Hepatocyte (in vitro differentiated cells): ENCODE measurements at places on chromosomes 7 and 10.

DNA sequence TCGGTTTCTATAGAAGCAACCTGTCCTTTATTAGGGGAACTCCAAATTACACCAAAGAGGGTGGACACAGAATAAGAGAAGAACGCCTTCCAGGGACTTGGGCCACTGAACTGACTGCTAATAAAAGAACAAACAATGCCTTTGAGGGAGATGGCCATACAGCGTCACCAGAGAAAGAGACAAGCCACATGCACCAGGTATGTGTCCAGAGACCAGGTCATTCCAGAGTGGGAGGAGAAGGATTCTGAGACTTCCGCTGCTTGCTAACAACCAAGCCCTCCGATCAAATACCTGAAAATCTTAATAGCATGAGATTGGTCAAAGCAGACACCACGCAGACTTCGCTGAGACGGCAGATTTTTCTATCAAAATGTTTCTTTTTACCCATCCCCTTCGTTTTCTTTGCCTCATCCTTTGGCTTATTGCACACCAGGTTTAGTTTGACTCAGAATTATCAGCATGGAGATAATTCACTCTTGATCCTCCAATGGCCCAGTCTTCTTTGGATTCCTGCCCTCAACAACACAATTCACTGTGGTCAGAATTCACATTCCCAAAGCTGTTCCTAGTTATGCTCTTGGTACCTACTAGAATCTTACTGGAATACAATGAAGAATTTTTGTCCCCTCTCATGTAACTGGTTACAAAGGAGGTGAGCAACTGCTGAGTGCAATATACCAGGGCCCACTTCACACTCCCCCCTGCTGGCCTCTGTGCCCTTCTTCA lies 87.4 kb upstream of the DDC start:
- H3K27ac ChIP-seq = peak overlapping the region; percentile 89
- no peaks in the 10 kb centered on the region for H3K27me3 ChIP-seq
- H3K36me3 ChIP-seq = no peaks in the 10 kb centered on the region
- no peak overlapping the region for H3K4me3 ChIP-seq
- peaks cover 10% of the 10 kb centered on the region for H3K4me1 ChIP-seq
- no peak for DNase-seq

- H3K27ac ChIP-seq = no peak overlapping the region
- H3K27me3 ChIP-seq = no peaks in the 10 kb centered on the region
- peaks cover 6% of the 10 kb centered on the region for H3K4me1 ChIP-seq
- H3K36me3 ChIP-seq = no peaks in the 10 kb centered on the region
Measured at GRCh38 chr7:18771834-18772566, 276.5 kb downstream of the HDAC9 start.

GRCh38 chr10:101389986-101390531 lies 36.1 kb downstream of the BTRC start:
- no peaks in the 10 kb centered on the region for H3K27me3 ChIP-seq
- no peak for DNase-seq
- no peak overlapping the region for H3K4me3 ChIP-seq
- H3K36me3 ChIP-seq = no peaks in the 10 kb centered on the region

- H3K27me3 ChIP-seq = no peaks in the 10 kb centered on the region
- H3K4me1 ChIP-seq = no peaks in the 10 kb centered on the region
- H3K27ac ChIP-seq = no peak overlapping the region
- no peaks in the 10 kb centered on the region for H3K36me3 ChIP-seq
- H3K4me3 ChIP-seq = no peak overlapping the region
Measured at GRCh38 chr7:1964913-1965578, 267.7 kb downstream of the MAD1L1 start.

DNA sequence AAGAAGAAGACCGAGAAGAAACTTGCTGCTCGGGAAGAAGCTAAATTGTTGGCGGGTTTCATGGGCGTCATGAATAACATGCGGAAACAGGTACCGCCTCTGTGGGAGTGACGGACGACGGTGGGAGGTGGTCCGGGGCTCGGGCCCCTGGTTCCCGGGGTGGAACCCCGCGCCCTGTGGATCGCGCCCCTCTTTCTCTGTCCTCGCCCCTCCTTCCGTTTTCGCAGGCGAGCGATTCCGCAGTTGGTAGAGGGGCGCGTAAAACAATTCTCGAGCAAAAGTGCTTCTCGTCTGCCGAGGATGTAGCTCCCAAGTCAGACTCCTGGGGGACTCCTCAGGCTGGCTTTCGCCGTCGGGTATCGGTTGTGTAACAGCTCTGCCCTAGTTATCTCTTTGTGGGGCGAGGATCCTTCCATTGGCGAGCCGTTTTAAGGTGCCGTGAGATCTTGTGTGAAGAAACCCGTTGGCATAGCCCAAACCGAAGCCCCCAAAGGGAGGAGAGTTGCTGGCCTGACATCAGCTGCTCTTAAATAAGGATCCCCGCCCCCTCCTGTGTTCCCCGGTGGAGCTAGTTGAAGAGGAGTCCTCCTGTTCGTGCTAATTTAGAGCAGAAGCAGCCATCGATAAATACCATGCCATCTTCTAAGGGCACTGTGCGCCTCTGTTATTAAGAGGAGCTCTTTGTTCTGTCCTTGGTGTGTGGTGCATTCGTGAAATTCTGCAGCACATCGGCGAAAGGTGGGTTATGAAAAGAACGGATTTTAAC lies 655 bp downstream of the KLHL7 start:
- no peaks in the 10 kb centered on the region for H3K27me3 ChIP-seq
- peak overlapping the region; percentile 96 for H3K27ac ChIP-seq
- peaks cover 3% of the 10 kb centered on the region for H3K4me1 ChIP-seq
- no peaks in the 10 kb centered on the region for H3K36me3 ChIP-seq

GRCh38 chr7:88346357-88346756 lies 39.7 kb upstream of the STEAP4 start:
- no peaks in the 10 kb centered on the region for H3K36me3 ChIP-seq
- no peak overlapping the region for H3K27ac ChIP-seq
- no peaks in the 10 kb centered on the region for H3K27me3 ChIP-seq
- H3K4me1 ChIP-seq = peaks cover 4% of the 10 kb centered on the region
- no peak for DNase-seq

DNA sequence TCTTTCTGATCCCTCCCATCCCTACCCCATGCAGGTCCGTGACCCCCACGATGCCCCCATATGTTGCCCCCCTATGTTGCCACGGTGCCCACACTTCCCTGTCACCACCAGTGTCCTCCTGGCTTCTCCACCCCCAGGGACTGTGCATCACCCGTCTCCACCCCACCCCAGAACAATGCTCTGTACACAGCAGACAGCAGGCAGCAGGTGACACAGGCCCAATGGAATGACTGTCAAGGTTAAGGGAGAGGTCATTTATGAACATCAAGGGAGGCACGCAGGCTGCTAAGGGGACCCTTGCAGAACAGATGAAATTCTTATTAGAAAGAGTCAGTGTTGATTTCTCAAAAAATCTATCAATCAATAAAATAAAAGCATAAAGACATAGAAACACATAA lies 71.5 kb downstream of the PARP12 start:
- DNase-seq = no peak
- no peak overlapping the region for H3K4me3 ChIP-seq
- no peak overlapping the region for H3K27ac ChIP-seq
- H3K4me1 ChIP-seq = peaks cover 7% of the 10 kb centered on the region

DNA sequence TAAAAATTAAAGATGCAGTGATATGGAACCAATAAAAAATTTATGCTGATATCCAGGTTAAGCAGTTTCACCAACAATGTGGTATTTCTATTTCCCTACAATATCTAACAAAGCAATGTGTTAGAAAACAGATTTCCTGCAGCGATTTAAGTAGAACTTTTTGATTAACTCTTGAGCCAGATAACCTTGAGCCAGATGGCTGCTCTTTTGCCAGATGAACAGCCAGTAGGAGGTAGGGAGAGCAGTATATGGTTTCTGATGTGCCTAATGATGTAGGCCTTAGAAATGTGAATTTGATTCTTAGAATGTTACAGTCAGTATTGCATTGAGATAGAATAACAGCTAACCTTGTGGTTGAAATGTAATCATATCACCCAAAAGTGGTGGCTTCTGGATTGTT lies 31.1 kb downstream of the STAMBPL1 start:
- DNase-seq = no peak
- no peaks in the 10 kb centered on the region for H3K27me3 ChIP-seq
- H3K4me1 ChIP-seq = no peaks in the 10 kb centered on the region
- H3K27ac ChIP-seq = no peak overlapping the region
- no peak overlapping the region for H3K4me3 ChIP-seq

DNA sequence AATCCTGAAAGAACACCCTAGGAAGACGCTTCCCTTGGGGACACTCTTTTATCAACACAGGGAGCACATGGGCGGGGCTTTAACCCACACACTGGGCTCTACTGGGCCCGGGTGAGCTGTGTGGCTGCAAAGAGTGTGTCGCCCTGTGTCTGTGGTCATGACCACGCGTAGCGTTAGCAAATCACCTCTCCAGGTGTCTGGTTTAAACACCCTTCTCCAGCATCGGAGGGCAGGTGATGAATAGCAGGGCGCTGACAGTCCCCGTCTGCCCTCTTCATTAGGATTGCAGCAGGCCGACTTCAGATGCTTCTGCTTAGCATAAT lies 127.7 kb downstream of the ADARB2 start:
- DNase-seq = no peak
- H3K27ac ChIP-seq = no peak overlapping the region
- H3K27me3 ChIP-seq = peaks cover 44% of the 10 kb centered on the region
- no peaks in the 10 kb centered on the region for H3K4me1 ChIP-seq

DNA sequence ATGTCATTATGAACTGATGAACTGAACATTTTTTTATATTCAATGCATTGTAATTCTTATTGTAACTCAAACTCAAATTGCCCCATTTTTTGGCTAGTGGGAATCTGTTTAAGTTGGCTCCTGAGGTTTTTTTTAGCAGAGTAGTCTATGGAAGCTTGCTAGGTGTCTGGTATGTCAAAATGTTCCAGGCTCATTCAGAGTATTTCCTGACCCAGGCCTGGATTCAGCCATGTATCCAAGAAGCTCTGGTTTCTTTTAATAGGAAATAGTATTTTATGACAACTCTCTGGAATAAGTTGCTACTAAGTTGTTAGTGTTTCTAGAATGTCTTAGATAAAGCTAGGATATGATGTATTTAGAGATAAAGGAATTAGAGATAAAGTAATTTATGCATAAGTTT lies 288.0 kb downstream of the ARL4A start:
- no peak overlapping the region for H3K27ac ChIP-seq
- no peaks in the 10 kb centered on the region for H3K4me1 ChIP-seq
- DNase-seq = no peak
- H3K36me3 ChIP-seq = no peaks in the 10 kb centered on the region
- no peaks in the 10 kb centered on the region for H3K27me3 ChIP-seq

DNA sequence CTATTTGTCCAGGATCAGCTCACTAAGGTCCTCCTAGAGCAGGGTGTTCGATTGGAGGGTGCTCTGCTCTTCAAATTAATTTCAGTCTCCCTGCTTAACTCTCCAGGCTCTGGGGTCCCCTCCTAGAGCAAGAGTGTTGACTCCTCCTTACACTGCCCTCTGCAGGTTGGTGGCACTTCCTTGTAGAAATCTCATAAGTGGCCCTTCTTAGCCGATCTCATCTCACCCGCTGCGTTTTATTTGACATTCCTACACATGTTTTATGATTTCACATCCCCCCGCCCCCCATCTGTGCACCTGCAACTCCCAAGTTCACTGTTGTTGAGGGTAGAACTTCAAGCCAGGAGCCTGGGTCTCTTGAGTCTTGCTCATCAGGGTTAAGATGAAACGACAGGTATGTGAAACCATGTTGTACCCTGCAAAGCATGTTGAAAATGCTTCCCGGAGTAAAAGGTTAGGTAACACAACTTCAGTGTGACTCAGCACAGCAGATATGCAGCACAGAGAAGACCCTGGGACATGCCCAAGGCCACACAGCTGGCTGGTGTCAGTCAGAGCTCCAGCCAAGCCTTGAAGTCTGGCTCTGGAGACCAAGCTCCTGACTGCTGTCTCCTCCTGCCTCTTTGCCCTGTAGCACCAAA lies 171.2 kb downstream of the PRKAG2 start:
- no peak overlapping the region for H3K4me3 ChIP-seq
- peak; percentile 68 for DNase-seq
- no peaks in the 10 kb centered on the region for H3K27me3 ChIP-seq
- no peaks in the 10 kb centered on the region for H3K36me3 ChIP-seq
- peaks cover 10% of the 10 kb centered on the region for H3K4me1 ChIP-seq
